AG04450 (cell line): ENCODE measurements at places on chromosomes 13 and 19.

DNA sequence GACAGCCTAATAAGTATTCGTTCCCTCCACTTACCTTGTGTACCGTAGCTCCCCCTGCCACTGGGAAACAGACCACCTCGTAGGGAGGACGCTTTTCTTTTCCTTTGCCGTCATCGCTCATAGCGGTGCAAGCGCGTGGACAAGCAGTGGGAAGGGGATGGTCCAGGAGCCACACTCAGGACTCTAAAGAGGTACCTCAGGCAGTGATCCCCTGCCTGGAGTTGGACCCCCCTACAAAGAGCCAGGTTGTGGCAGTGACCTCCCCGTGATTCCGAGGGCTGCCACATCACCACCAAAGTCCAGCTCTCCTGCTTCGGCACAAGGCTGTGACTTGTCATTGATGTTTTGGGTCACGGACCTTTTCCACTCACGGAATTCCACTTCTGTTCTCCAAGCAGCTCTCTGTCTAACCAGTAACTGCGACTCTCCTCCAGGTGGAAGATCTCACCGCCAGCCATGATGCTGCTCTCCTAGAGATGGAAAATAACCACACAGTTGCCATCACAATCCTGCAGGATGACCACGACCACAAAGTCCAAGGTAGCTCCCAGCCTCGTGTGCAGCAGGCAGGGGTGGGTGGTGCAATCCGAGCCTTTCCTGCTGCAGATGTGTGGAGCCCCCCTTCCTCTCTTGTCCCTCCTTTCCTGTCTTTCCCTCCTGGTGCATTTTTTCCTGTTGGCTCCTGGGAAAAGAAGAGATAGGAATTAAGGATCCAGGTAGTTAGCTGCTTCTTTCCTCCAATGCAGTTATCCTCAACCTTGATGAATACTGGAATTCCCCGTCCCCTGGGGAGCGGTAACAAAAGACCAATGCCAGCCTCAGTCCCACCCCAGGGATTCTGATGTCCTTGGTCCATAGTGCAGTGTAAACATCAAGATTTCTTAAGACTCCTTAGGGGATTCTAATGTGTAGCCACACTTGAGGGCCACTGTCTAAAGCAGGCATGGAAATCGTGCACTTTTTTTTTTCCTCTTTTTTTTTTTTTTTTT, 107.7 kb downstream of the SLC7A1 start:
- DNase-seq, result no peak

- no peak for DNase-seq
Measured at GRCh38 chr19:45182758-45183157, 4.2 kb downstream of the BLOC1S3 start.

- no peak for DNase-seq
Measured at GRCh38 chr19:46067691-46068090, 26.9 kb upstream of the IGFL4 start.

- no peak for DNase-seq
Measured at GRCh38 chr19:55176076-55176475, 4.0 kb downstream of the SYT5 start.

- DNase-seq, result no peak
Measured at GRCh38 chr19:4443966-4444764, 13.4 kb downstream of the UBXN6 start.

DNA sequence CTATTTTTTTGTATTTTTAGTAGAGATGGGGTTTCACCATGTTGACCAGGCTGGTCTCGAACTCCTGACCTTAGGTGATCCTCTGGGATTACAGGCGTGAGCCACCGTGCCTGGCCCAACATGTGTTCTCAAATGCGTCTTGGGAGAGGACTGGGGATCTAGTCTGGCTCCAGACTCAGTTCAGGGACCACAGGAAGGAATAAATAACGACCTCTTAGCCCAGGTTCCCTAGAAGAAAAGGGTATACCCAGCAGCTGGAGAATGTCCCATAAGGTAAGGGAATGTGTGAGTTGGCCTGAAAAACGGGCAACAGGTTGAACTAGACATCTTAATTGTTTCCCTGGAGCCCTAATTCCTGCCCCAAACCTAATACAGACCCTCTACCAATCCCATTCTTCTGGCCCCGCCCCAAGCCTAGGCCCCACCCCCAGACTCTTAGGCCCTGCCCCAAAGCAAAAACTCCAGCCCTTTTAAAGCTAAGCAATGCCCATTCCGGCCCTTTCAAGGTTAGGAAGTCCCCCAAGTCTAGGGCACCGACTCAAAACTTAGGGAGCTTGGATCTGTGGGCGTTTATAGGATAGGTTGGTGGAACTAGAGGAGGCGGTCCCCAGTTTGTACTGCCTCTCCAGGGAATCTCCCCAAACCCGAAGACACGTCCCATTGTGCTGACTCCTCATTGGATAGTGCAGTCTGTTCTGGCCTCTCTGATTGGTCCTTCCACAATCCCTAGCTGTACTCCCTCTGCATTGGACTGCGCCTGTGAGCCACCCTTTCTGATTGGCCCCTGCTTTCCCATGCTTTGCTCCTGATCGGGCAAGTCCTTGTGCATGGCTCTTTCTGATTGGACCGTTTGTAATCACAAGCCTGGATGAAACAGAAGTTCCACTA, 5.4 kb upstream of the LRFN1 start:
- DNase-seq, result no peak

DNA sequence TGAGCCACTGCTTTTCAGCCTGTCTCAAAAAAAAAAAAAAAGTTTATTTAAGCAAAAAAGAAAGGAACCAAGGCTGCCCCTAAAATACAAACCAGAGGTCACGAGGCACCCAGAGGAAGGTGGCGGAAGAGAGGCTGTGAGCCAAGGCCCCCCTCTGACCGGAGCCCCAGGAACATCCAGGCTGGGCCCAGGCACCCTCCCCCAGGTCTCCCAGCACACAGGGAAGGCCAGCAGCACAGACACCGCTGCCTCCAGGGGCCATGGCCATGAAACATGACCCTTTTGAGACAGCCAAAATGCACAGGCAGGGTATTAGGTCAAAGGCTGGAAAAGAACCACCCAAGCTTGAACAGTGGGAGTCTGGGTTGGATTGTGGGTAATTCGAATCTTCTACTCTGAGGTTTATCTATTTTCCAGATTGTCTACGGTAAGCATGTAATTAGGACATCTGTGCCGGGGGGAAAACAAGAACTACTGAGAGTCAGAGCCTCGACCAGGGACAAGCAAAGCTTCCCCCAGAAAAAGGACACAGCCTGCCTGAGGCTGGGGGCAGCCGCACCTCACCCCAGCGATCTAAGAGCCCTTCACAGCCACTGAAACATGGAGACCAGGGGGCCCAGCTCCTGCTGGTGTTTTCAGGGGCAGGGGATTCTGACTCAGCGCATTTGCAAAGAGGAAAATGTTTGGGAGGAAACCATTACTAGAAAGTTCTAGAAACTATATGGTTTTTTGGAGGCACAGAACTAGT, 8.4 kb downstream of the PEX11G start:
- no peak for DNase-seq

- no peak for DNase-seq
Measured at GRCh38 chr13:99654076-99654475, 152.8 kb downstream of the TM9SF2 start.

DNA sequence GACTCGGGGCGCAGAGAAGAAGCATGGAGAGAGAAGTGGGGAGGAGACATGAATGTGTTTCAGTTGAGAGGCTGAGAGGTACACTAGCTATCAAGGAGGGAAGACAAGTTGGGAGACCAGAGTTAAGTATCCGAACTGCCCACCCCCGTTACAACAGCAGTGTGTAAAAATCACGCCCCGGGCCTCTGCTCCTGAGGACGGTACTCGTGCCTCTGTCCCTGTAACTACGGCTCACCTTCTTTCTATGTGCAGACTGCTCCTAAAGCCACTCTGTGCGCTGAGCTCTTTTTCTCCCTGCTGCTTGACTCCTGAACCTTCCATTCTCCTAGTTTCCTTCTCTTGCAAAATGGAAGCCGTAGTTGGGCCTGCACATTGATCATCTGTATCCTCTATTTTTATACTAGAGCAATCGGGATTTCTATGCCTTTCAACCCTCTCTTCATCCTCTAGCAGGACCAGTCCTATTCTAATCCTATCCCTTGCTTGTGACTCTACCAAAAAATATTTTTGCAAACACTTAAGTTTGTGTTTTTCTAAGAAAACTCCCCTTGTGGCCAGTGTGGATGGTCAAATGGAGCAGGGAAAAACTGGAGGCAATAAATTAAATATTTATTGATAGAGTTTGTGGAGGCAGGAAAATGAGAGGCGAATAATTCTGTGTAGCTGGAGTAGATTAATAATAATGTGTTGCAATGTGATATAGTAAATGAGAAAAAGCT, 569 bp downstream of the POLR1D start:
- no peak for DNase-seq
